ENCODE measurements at places on chromosomes 16 and 17.
A peak's percentile ranks its signal among the peaks of the same experiment; 100 is the strongest.

- no peak for DNase-seq
Observed at GRCh38 chr16:55661941-55662643, 6.3 kb downstream of the SLC6A2 start.

DNA sequence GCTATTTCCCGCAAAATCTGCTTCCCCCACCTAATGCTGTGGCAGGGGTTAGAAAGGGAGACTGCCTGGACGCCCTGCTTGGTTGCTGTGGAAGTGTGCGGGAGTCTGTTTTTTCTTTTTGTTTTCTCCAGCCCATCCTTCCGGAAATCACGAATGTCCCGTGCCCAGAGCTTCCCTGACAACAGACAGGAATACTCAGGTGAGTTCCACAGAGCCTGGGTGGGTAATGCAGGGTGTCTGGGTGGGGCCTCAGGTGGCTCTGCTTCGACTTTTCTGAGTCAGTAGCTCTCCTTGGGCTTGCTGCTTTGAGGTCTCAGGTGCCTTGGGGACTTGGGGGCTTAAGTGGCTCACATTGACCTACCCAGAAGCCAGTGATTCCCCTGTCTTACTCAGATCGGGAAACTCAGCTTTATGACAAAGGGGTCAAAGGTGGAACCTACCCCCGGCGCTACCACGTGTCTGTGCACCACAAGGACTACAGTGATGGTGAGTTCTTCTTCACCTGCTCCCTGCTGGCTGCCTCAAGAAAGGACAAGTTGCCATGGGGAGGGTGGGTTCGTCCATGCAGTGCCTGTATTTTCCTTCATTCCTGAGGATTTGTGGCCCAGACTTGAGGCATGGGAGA, 11.4 kb downstream of the LIMD2 start:
- DNase-seq = no peak

DNA sequence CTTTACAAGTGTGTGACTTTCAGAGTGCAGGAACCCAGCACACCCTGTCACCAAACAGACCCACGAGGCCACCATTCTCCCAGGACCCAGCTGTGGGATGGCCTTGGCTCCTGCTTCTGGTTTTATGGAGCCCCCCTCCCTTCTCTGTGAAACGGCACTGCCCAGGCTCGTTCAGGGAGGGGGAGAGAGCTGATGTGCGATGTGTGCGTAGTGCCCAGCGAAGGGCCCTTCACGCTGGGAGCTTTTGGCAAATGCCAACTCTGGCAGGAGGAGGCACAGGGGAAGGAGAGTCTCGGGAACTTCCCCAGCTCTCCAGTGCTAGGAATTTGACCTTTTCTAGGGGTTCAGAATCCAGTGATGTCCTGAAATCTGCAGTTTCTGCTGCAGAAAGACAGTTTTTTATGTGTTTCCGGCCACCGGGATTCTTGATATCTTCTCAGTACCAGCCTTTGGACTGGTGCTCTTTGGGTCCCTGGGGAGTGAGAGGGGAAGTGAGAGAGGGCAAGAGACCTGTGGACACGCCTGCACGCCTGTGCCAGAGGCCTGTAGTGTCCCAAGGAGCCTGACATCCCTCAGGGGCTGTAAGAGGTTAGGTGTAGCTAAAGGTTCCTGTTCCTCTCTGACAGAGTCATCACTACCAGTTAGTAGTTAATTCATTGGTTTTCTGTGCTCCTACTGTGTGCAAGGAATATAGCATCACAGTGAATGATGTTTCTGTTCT, 45.1 kb downstream of the CMIP start:
- no peak for DNase-seq

DNA sequence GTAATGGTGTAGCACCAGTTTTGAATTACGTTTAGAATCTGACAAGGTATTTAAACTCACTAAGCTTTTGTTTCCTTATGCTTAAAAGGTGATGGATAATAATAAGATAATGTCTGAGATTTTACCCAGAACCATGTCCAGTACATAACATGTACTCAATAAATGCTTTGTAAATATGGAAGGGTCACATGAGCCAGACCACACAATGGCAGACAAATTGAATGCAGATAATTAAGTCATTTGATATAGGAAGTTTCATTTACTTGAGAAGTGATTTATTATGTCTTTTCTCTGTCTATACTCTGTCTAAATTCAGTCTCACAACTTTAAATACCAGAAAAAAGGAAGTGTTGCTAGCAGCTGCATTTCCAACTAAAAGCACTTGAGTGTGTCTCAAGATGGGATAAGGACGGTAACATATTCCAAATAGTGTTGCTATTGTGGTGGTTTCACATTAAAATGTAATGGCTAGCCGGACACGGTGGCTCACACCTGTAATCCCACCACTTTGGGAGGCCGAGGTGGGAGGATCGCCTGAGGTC, 52.5 kb upstream of the DHX40 start:
- no peak for DNase-seq

DNA sequence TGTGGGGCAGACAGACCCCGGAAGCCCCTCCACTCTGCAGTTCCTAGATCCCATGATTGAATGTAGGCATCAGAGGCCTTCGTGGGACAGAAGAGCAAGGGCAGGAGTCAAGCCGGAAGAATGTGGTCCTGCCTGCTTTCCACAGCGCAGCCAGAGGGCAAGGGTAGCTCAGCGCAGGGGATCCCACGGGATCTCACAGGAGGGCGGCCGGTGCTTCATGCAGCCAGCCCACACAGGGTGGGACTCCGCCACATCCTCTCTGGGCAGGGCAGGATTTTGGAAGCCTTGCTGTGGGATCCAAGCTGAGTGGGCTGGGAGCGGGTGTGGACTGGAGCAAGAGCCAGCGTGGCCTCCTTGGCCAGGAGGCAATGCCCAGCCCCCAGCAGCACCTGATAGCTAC, 13.0 kb downstream of the KATNB1 start:
- no peak for DNase-seq

GRCh38 chr17:29116804-29117753, 63.1 kb downstream of the MYO18A start:
- peak; percentile 54 for DNase-seq

GRCh38 chr17:81074875-81075274, 39.9 kb downstream of the BAIAP2 start:
- no peak for DNase-seq

DNA sequence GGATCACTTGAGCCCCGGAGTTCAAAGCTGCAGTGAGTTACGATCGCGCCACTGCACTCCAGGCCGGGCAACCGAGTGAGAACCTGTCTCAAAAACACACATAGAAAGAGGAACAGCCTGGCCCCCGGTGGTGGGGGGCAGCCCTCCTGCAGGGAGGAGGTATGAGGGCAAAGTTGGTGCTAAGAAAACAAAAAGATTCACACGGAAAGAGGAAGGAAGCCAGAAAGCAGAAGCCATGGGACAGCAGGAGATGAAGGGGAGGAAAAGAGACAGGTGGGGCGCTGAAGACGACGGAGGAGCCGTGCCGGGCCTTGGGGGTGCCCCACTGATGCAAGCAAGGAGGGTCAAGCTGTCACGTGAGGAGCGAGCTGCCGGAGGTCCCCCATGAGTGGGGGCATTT, 8.2 kb upstream of the C16orf74 start:
- no peak for DNase-seq

GRCh38 chr16:23518435-23518891, 8.2 kb upstream of the GGA2 start:
- DNase-seq = no peak

- peak; percentile 78 for DNase-seq
Observed at GRCh38 chr16:85445064-85445778, 167.9 kb upstream of the GSE1 start.

- no peak for DNase-seq
Observed at GRCh38 chr16:28207399-28207798, 4.4 kb downstream of the XPO6 start.

- no peak for DNase-seq
Observed at GRCh38 chr17:83150369-83151055, 71.1 kb downstream of the METRNL start.

GRCh38 chr17:76496464-76496863, 4.8 kb downstream of the RHBDF2 start:
- DNase-seq = no peak

- no peak for DNase-seq
Observed at GRCh38 chr16:86512860-86513470, 2.6 kb downstream of the FOXF1 start.

- no peak for DNase-seq
Observed at GRCh38 chr16:49923411-49923810, 67.5 kb upstream of the ZNF423 start.

- peak; percentile 11 for DNase-seq
Observed at GRCh38 chr17:20223808-20224328, 214.7 kb downstream of the SPECC1 start.

DNA sequence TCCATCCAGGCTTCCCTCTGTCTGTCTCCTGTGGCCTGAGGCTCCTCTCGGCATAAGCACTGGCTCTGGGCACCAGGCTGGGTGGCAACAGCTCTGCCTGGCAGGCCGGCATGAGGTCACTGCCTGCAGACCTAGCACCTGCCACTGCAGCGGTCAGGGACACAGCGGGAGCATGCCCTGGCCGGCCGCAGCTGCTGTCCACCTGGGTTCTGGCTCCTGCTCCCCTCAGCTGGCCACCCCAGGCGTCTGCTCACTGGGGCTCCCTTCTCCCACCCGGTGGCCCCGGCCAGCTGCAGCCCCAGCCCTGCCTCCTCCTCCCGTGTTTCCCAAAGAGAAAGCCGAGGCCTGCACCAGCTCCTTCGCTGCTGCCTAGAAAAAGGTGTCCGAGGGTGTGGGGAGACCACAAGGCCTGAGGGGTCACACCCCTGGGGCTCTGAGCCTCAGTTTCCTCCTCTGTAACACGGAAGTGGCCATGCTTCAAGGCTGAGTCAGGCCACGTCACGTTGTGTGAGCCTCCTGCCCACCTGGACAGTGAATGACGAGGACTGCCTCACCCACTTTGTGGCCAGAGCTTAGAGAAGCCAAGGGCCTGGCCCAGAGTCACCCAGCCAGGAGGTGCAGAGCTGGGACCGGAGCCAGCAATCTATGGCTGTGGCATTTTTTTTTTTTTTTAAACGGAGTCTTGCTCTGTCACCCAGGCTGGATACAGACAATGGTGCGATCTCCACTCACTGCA, 6.7 kb downstream of the NTHL1 start:
- no peak for DNase-seq

DNA sequence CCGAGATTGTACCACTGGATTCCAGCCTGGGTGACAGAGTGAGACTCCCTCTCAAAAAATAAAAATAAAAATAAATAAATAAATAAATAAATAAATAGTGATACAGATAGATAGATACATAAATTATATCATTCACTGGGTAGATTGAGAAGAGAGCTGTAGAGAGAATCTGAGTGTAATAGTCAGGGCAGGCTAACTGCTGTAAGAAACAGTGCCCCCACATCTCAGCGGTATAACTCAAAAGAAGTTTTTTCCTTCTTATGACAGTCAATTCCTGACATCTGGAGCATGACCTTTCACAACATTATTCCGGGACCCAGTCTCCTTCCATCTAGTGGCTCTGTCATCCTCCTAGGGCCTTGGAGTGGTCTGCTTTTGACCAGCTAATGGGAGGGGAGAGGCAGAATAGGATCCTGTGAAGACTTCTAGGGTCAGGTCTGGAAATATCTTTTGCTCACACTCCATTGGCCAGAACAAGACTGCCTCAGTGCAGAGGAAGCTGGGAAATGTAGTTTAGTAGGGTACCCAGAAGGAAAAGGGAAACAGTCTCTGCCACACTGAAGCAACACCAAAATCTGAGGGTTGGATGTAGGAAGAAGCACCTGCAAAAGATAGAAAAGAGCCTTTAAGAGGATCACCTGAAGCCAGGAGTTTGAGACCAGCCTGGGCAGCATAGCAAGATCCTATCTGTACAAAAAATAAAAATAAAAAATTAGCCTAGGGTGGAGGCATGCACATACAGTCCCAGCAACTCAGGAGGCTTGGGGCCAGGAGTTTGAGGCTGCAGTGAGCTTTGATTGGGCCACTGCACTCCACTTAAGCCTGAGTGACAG, 3.0 kb upstream of the QPRT start:
- peak; percentile 56 for DNase-seq

DNA sequence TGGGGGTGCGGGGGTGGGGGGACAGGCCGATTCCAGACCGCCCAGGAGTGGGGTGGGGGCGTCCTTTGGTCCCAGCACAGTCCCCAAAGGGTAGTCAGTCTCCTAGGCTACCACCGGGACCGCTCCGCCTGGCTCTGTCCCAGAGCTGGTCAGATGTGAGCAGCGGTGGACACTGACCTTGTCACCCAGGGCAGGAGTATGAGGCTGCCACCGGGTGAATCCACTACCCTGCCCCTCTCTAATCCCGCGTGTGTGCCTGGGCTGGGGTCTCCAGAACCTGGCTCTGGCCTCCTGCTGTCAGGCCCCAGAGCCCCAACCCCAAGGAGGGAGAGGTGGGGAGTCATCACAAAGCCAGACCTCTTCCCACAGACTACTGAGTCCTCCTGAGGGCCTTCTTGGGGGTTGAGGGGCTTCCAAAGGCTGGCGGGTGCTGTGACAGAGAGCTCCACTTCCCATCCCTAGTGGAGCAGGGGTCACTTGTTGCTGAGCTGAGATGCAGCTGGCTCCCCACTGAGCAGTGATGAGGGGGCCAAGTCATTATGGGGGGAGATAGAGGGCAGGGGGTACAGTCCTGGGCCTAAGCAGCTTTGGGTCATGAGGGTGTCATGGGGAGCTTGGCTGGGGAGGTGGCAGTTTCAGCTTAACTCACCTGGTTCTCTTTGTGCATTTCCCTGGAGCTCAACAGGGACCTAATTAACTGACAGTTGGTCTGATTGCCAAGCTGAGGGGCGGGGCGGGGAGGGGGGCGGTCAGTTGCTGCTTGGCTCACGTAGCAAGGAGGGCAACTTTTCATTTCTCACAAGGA, 1.2 kb downstream of the PPP1R1B start:
- peak; percentile 27 for DNase-seq

DNA sequence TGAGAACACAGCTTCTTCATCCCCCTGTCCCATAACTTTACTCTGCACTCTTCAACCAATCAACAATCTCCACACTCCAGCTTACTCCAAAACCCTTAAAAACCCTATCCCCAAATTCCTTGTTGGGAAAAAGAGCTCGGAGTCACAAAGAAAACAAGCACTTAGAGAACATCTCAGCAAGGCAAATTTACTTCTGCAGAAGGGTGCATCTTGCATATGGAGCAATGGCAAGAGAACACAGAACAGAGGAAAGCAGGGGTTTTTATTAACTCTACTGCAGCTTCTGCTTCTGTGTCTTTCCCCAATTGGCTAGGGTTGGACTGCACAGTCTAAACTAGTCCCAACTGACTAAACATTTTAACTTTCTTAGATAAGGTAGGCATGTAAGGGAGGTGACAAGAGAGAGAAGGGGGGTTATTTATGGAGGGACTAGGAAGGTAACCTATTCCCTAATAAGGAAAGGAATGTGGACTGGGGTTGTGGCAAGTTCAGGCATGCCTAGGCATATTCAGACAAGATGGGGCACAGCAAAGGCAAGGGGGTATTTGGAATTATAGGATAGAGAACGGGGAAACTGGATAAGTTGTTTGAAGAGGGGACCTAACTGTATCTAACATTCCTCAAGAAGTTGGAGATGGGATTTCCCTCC, 125.5 kb downstream of the CACNG3 start:
- DNase-seq = no peak

GRCh38 chr16:16109453-16110110, 113.7 kb downstream of the ABCC6 start:
- no peak for DNase-seq

All from NCI-H510A treated with DMSO at 0.1 percent for 48 hours (cell line).